ENCODE measurements at places on chromosomes 6 and 20.

- DNase-seq, result no peak
Measured at GRCh38 chr6:77318256-77318655, 145.0 kb downstream of the HTR1B start.

GRCh38 chr6:30882759-30883684 is 1.3 kb upstream of the DDR1 start:
- peak; percentile 10 for DNase-seq

DNA sequence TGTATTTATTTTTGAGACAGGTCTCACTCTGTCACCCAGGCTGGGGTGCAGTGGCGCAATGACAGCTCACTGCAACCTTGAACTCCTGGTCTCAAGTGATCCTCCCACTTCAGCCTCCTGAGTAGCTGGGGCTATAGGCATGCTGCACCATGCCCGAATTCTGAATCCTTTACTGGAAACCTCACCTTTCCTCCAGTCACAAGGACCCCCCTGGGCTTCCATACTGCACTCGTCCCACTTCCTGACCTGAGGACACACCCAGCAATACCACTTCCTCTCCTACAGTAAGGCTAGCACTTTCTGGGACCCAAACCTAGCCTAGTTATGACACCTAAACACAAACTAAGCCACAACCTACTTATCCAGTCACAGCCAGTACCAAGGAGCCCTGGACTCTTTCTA is 68.2 kb downstream of the FAM217A start:
- no peak for DNase-seq

DNA sequence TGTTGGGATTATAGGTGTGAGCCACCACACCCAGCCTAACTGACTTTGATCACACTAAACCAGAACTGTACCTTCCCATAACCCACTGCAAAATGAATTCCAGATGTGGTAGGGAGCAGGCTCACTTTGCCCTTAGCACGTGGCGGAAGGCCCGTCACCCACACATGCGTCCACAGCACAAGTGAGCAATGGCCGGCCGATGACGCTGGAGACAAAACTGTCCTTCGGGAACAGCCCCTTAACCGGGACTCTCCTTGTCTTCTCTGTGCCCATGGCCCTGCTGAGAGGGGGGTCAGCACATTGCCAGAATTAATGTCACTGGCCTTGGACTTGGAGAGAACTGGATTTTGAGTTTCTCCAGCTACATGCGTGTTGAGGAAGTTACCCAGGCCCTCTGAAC is 107.2 kb downstream of the TOX2 start:
- DNase-seq, result no peak

DNA sequence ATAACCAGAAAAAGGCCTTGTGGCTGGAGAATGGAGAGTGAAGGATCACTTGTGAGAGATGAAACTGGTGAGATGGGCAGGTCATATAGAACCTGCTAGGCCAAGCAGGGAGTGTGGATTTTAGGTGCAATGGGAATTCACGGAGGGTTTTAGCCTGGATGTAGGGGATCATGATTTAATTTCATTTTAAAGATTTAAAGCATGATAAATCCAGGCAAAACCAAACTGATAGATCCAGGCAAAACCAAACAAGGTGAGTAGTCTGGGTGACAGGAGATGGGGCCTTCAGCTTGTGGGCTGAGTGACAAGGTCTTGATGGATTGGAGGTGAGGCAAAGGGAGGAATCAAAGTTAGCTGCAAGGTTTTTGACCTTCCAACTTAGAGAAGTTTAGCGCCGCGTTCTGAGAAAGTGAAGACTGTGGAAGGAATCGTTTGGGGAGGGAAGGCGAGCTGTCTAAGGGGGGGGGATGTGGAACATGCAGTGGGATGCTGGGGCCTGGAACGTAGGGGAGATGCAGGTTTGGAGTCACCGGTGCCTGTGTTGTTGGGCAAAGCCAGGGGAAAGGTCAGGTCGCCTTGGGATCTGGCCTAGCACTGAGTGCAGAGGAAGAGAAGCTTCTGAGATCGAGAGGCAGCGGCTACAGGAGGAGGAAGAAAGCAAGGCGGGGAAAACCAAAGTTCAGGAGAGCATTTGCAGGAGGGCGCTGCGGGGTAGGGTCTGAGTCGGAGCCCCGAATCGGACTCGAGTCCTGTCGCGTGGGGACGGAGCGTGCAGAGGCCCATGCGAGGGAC is 1.3 kb upstream of the PLCG1 start:
- no peak for DNase-seq

- DNase-seq, result no peak
Measured at GRCh38 chr6:24410622-24411021, 7.9 kb downstream of the MRS2 start.

- no peak for DNase-seq
Measured at GRCh38 chr6:137870308-137870644, 3.2 kb downstream of the TNFAIP3 start.

GRCh38 chr6:158834675-158835385 is 15.7 kb upstream of the EZR start:
- no peak for DNase-seq

GRCh38 chr20:6070829-6071695 is 17.2 kb upstream of the LRRN4 start:
- no peak for DNase-seq

- DNase-seq, result no peak
Measured at GRCh38 chr6:12608874-12609273, 107.7 kb upstream of the PHACTR1 start.

DNA sequence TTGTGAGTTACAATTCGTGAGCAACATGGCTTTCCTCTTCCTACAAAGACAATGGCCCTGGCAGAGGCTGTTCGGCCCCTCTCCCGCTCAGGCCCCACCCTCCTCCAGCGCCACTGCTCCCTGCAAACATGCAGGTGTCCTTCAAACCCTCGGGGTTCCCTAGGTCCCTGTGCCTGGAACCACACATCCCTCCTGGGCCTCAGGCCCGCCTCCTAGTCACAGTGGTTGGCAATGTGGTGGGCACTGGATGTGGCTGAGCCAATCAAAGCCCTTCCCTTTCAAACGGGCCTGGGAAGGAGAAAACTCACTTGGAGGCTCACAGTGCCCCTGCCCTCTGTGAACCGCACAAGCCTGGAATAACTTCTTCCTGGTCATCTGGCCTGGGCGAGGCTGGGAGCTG is 147.2 kb downstream of the TFAP2C start:
- no peak for DNase-seq

- DNase-seq, result peak; percentile 11
Measured at GRCh38 chr6:137316626-137317025, 97.4 kb upstream of the IFNGR1 start.

GRCh38 chr20:44171775-44172571 is 15.0 kb downstream of the JPH2 start:
- DNase-seq, result no peak

DNA sequence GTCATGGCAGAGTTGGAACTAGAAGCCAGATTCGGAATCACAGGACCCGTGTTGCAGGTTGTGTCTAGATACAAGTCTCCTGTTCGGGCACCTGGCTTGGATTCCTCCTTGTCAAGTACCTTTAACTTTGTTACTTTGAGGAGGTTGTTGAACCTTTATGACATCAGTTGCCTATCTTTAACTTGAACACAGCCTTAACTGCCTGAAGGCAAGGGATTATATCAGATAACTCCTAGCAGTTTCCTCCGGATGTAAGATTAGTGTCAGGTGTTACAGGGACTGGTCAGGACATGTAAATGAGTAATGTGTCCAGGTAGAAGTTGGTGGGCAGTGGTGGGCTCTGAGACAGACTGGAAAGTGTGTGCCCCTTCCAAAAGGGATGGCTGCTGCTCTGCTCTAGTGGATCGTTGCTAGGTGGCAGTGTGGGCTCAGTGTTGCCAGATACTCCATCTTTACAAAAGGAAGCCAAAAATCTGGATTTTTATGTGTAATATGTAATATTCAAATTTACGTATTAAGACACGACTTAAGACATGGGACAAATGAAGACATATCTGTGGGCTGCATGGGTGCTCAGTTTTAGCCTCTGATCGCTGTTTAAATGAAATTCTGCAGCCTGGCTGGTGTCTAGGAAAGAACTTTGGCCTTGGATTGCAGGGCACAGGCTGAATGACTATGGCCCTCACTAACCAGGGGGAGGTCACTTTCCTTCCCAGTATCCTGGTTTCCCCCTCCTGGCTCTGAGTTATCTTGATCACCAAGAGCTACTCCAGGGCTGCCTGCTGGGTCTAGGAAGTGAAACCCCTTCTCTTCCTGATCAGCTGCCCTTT is 27.1 kb downstream of the CHMP4B start:
- DNase-seq, result no peak

DNA sequence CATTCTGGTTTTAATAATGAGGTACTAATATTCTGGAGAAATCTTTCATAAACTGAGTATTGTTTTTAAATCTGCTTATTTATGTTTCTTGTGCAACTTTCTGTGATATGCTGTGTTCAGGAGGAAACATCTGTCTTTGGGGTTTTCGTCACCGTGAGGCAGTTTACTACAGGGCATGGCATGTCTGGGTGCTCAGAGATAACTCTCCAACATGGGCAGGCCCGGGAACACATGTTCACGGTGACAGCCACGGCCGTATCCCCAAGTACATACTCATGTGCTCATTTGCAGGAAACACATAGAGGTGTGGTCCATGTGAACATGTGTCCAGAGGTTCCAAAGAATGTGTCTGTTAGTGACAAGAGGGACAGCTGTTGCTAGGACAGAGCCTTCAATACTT is 62.1 kb upstream of the CNKSR3 start:
- no peak for DNase-seq

DNA sequence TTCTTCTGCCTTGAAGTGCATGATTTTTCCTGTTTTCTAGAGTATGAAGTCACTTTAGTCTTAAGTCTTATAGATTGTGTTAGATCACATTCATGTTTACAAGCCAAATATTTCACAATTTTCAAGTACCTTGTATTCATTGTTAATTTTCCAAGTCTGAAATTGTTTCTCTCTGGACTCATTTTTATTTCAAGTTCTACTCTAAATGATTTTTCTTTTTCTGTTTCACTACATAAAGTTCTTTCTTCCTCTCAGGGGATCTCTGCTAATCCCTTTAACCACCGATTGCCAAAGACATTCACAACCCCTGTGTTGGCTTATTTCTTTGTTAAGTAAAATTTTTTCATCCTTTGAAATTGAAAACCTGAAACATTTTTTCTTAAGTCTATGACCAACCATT is 805.7 kb downstream of the KIF16B start:
- no peak for DNase-seq

- no peak for DNase-seq
Measured at GRCh38 chr6:157079771-157080170, 243.5 kb downstream of the TMEM242 start.

GRCh38 chr6:11754625-11755271 is 23.9 kb downstream of the ADTRP start:
- DNase-seq, result peak; percentile 77

- no peak for DNase-seq
Measured at GRCh38 chr20:43530321-43531090, 23.0 kb downstream of the L3MBTL1 start.

DNA sequence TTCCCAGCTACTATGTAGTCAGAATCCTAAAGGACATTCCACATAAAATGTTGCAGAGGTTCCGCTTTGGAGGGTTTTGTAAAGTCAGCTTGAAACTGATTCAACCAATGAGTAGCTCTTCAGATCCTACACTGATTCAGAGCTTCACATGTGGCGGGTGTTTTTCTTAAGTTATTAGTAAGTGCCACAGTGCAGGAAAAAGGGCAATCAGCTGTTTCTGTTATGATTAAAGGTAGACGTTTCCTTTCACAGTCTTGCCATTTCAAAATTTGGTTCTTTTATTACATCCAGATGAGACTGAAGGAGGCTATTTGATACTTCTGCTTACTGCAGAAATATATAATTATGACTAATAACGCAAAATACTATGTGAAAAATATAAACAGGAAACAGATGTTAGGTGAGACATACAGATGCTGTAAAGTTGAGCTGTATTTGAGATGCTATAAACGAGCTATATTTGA is 443.9 kb downstream of the CDKAL1 start:
- peak; percentile 26 for DNase-seq

DNA sequence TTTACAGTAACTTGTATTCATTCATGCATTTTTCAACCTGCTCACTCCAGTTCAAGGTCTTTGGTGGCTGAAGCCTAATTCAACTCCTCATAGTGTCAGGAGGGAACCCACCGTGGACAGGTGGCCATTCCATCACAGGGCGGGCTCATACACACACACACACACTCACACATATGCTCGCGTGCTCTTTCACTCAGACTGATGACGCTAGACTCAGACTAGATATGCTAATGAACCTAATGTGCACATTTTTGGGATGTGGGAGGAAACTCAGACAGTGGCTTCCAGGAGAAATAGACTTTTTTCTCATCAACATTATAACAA is 56.7 kb downstream of the TRIM27 start:
- peak; percentile 12 for DNase-seq

DNA sequence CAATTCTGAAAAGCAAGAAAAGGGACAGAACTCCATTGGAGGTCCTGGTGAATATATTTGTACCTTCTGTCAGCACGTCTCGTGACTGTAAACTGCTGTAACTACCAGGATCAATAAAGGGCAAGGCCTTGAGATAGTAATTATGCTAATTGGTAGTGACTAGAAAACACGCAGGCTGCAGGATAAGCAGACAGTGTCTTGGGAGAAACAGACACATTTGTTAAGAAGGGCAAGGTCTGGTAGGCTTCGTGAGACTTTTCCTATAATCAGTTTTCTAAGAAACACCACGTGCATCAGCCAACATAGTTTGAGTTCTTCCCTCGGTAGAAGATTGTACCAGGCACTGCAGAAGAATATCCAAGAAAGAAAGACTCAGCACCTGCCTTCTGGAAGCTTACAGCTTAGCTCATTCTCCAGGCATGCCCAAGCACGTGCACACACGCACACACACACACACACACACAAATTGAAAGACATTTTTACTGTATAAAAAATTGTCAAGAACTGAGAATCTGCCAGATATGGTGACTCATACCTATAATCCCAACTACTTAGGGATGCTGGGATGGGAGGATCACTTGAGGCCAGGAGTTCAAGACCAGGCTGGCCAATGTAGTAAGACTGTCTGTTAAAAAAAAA is 167.0 kb upstream of the SASH1 start:
- no peak for DNase-seq

DNA sequence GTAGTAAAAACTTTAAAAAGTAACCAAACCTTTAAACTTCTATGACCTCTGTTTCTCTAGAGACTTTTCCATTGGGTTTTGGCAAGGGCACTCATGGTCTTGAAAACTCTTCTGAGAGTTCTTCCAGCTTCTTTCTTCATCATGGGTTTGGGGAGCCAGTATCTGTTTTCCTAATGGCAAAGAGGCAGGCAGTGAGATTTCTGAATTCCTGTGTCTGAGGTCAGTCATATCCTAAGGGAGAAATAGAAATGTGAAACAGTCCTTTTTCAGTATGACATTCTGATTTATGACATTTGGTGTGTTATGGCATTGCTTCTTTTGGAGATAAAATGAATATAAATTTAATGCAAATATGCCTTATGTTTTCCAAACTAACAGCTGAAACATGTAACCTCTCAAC is 518.5 kb upstream of the MARCKS start:
- no peak for DNase-seq

- no peak for DNase-seq
Measured at GRCh38 chr6:36702656-36703055, 5.0 kb downstream of the RAB44 start.
